ENCODE measurements at places on chromosomes 2 and 18.

DNA sequence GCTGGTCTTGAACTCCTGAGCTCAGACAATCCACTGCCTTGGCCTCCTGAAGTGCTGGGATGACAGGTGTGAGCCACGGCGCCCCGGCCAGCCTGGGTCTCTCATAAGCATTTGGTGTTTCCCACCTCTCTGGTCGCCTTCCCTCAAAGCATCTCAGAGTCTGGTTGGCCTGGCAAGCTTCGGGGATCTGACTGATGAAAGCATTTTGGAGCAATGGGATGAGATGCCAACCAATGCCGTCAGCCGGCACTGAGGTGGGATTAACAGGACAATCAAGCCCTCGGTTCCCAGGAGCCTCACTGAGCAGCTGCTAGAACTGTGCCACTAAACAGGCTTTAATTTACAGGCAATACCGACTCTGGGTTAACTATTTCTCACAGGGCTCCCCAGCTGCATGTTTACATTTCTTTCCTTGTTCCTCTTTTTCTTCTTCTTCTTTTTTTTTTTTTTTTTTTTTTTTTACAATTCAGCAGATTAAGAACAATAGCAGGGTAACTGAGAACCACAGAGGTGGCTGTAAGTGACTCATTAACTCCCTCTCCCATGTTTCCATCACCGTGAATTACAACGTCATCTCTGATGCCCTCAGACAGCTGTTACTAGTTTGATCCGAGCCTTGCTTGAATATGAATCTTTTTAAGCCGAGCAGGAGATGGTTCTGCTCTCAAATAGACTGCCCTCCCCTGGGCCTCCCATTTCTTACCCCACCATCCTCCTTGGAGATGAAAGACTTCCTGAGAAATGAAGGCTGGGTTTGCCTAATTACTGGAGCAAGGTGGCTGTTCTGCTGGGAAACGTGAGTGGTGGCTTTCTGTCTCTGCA lies 37.9 kb downstream of the ODC1 start:
- DNase-seq = no peak

- no peak for DNase-seq
Observed at GRCh38 chr2:100136310-100136709, 6.1 kb downstream of the AFF3 start.

- DNase-seq = no peak
Observed at GRCh38 chr2:205660521-205661124, 21.7 kb upstream of the NRP2 start.

DNA sequence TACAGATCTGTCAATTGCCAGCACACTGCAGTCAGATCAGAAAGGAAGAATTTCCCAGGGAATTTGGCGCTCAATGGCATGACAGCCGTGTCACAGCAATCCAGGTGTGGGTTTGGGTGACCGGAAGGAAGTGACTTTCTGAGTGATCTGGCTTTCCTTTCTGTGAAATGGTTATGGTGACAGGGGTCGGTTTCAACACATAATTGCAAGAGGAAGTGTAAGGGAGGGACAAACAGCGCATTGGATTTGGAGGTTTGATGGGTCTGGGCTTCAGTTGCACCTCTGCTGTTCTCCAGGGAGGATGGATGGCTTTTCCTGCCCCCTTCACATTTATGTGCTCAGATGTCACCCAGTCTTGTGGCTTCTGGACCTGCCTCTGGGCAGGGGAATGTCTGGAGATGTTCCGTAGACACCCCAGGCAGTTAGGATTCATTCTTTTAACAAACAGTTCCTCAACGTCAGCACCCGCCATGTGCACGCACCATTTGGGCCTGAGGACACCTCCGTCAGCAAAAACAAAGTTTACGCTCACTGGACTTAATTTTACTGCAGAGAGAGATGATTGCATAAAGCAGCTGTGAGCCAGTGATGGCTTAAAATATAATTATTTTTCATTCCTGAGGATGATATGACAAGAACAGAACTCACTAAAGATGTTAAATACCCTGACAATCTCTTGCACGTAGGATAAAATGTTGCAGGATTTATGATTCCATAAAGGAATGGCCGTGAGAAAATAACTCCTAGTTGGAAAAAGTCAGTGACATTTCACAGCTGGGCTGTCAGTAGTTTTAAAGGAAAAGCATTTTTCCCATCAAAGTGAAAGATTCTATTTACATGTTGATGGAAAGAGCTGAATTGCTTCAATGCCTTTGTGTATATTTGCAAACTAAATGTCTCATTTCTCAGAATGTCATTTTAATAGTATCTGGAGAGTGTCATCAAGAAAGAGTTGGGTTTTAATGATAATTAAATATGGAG lies 36.9 kb downstream of the MBP start:
- DNase-seq = no peak

- DNase-seq = no peak
Observed at GRCh38 chr18:36849288-36850006, 20.5 kb downstream of the KIAA1328 start.

DNA sequence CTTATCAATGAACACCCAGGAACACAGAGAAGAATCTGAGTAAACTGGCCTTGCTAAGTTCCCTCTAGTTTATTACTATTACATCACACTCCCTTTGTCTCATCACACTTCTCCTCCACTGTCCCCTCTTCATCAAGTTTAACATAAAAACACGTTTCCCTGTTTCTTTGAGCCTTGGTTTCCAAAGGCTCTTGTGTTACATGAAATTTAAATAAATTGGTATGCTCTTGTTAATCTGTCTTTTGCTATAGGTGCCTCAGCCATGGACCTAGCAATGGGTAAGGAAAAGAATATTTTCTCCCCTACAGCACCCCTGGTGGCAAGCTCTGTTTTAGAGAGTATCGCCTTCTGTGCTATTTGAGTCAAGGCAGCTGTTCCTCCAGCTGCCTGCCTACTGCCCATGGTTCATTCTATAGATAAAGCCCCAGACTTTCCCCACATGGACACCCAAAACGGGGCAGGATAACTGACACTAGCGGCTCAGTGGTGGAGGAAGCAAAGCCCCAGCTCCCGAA lies 31.8 kb downstream of the TGIF1 start:
- peak; percentile 40 for DNase-seq

DNA sequence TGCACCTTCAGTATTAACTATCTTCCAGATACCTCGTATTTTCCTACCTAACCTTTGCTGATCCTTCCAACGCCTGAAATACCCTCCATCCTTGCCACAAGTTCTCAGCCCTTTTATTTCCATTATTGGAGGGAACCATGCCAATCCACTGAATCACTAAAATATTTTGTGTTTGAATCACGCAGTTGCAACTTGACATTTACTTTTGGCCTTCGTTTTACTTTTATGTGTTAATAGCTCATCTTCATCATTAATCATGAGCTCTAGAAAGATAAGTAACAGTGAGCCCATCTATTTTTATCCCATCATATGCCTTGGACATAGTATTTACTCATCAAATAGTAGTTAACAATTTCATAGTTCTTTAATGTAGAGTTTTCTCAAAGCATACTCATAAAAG lies 463.2 kb downstream of the THSD7B start:
- no peak for DNase-seq

DNA sequence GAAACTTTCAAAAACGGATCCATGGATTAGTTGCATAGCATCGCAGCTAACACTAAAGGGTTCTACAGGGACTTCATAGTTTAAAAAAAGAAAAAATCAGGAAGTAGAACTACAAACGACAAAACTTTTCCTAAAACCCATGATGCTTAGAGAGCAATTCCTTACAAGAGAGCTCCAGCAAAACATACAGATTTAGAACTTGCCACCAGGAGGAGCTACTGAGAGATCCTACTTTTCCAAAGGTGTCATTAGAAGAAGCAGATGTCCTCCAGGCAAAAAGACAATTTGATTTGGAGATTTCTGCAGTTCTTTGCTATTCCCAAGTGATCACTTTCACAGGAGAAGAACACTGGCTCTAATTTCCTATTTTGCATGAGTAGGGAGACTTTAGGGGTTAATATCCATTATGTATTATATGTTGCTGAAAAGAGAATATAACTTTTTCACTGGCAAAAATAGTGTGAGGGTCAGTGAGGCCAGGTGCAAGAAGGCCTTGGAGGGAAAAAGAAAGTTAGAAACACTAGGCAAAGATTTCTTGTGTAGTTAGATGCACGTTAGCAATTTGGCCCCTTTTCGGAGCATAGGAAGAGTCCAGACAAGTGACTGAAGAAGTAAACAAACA lies 436.2 kb downstream of the SUCLG1 start:
- peak; percentile 36 for DNase-seq

DNA sequence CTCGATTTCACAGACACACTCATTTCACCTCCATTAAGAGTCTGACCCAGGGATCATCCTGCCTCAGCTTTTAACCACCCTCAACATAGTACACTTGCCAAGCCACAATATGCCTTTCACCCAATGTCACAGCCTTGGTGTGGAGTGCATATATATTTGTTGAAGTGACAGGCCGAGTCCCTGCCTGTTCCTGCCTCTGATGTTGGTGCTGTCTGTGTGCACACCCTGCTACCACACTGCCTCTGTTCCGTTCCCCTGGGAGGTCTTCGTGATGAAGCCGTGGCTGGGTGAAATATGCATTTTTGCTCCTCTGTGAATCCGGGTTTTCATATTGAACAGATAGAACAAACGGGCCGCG lies 90.3 kb downstream of the RNF144A start:
- no peak for DNase-seq

Measured in CD4-positive, alpha-beta T cell treated with Interleukin-17A for 1 hour (primary cell).